ENCODE measurements at places on chromosomes 11 and 22. TPM values are rescaled to one million over a fixed set of nuclear protein-coding genes. Genes with fewer than 3 reads are reported as not detected.

Gene GAL
- not detected for total RNA-seq

Gene YPEL1
- 17.3 TPM for total RNA-seq

Gene MCAM
- 6.5 TPM for total RNA-seq

Gene MS4A4A
- total RNA-seq, result not detected

Gene POLR3H
- 20.5 TPM for total RNA-seq

Gene MUC6
- total RNA-seq, result not detected

Gene CDON
- 1.7 TPM for total RNA-seq

Gene BACE1
- total RNA-seq, result 0.75 TPM

DNA sequence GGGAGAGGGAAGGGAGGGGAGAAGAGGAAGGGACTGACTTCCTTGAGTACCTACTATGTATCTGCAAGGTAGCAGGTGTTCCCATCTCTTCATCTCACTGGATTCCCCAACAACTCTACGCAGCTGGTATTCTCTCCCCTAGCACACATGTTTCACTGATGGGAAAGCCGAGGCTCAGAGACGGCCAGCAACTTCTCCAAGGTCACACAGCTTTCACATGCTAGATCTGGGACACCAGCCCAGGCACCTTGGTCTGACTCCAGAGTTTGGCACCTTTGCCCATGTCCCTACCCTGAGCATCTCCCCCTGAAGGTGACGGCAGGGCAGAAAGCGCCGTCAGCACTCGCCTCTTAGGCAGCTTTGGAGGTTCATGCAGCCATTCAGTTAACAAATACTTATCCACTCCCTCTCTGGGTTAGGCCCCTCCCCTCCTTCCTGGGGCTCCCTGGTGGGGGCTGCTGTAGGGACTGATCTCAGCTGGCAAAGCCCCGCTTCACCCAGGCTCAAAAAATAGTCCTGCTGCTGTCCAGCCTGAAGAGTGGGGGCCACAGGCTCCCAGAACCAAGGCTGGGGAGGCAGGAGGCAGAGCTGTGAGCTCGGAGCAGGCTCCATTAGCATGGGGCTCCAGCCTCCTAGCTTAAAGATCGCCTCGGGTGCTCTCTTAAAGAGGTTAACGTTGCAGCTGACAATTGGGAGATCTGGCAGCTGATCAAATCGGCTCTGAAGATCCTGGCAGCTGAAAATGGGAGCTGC is 79.4 kb downstream of the IGLL1 start:
- DNase-seq, result no peak

GRCh38 chr11:61728066-61728939 is 24.1 kb upstream of the MYRF start:
- DNase-seq, result no peak

DNA sequence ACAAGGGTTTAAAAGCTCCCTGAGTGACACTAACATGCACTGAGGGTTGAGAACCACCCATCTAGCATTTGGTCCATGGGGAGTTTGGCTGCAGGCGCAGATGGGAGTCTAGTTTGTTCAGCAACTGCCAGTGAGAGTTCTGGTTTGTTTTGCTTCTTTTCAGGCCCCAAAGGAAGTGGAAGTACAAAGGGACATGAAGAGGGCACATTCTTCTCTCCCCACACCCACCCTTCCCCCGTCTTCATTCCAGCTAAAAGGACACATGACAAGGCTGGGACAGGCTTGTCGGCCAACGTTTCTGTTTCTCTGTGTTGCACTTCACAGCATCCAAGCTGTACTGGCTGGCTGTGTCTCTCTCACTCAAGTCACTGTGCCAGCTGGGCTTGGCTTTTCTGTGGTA is 8.2 kb upstream of the ENDOD1 start:
- no peak for DNase-seq

DNA sequence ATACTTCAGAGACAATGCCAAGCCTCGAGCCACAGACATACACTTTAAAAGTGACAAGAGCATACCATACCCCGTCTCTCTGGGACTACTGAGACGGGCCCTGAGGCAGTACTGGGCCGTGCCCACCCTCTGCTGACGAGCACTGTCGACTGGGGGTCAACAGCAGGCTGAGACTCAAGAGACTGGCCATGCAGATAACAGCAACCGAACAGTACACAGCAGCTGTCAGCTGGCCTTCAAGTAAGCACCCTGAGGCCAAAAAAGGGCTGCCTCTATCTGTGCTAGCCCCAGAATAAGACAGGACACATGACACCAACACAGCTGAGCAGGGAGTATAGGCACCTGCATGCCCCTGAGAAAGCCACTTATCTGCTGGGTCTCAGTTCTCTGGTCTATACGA is 18.9 kb upstream of the TMEM121B start:
- DNase-seq, result no peak

- DNase-seq, result no peak
Measured at GRCh38 chr11:60130496-60130895, 42.0 kb downstream of the MS4A2 start.

DNA sequence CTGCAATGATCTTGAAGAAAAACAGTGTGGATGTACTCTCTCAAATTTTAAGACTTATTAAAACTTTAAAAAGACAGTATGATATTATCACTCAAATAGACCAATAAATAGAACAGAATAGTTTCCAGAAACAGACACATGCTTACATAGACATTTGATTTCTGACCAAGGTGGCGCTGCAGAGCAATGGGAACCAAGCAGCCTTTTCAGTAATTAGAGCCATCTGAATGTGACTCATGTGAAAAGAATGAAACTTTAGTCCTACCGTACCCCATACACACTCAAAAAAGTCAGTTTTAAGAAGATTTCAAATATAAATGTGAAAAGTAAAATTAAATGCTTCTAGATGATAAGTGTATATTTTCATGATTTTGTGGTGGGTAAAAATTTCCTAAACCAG is 74.2 kb upstream of the MS4A8 start:
- DNase-seq, result no peak

DNA sequence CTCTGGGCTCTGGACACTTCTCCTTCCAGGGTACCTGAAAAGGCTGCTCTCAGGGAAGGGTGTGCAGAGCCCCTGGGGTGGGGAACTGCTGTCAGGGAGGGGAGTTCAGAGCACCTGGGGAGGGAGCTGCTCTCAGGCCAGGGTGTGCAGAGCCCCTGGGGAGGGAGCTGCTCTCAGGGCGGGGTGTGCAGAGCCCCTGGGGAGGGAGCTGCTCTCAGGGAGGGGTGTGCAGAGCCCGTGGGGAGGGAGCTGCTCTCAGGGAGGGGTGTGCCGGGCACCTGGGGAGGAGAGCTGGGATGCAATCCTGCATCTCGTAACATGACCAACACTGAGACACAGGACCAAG is 764.2 kb downstream of the BRD1 start:
- DNase-seq, result no peak

DNA sequence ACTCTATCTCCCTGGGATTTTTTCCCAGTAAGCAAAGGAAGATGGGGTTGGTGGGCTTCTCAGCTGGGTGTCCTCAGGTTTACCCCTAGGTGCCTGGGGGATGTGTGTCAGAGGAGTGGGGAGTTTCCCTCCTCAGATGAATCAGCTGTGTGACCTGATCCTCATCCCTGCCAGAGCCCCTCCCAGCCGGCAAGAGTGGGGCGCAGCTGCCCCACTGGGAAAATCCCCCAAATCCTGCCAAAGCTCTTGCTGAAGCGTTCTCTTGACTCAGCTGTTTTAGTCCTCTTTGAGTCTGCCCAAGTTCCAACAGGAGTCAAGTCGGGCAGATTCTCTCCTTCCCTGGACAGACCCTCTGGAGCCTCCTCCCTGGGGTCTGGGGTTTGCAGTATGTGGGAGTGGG is 6.0 kb downstream of the C11orf68 start:
- DNase-seq, result no peak

- no peak for DNase-seq
Measured at GRCh38 chr22:21100149-21101032, 54.6 kb downstream of the LRRC74B start.

GRCh38 chr11:19525276-19525675 is 187.4 kb upstream of the NAV2 start:
- DNase-seq, result no peak

- no peak for DNase-seq
Measured at GRCh38 chr11:40271361-40271760, 1188.1 kb downstream of the LRRC4C start.

DNA sequence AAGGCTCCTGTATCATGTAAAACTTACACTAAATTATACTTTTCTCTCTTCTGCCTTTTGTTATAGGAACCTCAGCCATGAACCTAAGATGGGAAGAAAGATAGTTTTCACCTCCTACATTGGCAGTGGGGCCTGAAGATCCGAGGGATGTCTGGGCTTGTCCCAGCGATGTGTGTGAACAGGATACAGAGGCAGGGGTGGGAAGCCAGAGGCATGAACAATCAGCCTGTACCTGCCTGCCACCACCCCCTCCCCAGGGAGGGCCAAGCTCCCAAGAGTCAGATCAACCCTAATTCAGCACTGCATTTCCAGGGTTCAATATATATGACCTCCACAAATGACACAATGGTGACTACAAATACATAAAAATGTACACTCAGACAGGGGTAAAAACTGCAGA is 9.4 kb downstream of the KIAA0930 start:
- DNase-seq, result no peak

GRCh38 chr22:37999236-37999635 is 14.9 kb upstream of the SOX10 start:
- no peak for DNase-seq

DNA sequence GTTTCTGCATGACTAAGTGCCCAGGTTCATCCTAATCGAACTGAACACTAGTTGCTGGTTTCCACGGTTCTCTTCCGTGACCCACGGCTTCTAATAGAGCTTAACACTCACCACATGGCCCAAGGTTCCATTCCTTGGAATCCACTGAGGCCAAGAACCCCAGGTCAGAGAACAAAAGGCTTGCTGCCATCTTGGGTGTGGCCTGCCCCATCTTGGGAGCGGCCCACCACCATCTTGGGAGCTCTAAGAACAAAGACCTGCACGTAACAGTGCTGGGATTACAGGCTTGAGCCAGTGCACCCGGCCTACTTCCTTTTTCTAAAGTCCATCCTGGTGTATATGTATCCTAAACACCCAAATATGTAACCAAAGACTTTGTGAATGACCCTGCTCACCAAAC is 68.8 kb downstream of the SLC35F2 start:
- no peak for DNase-seq

GRCh38 chr22:30822216-30823014 is 127.7 kb downstream of the OSBP2 start:
- DNase-seq, result no peak

- DNase-seq, result no peak
Measured at GRCh38 chr11:82765466-82766034, 31.9 kb upstream of the FAM181B start.

DNA sequence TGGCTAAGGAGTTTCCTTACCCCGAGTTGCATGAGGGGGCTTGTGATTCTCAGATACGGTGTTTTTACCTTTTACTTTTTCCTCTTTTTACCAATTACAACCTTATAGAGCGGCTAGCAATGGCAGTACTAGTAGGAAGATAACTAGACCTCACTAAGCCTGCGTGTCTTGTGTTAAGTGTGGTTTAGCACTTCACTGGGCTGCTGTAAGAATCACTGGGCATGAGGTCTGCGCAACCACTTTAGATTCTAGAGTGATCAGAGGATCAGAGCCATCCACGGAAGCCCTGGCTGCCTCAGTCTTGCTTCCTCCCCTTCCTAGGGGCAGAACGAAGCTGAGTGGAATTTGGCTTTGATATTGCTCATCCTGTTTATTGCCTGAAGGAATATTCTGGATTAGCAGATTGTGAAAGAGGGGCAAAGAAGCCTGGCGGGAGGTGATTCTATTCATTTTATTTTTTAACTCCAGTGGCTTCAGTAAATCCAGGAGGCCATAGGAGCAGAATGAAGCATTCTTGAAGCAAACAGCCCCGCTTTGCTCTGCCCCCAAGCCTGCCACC is 88.5 kb downstream of the GRAMD1B start:
- no peak for DNase-seq

GRCh38 chr22:47996446-47996857 is 1234.0 kb downstream of the TBC1D22A start:
- DNase-seq, result no peak

DNA sequence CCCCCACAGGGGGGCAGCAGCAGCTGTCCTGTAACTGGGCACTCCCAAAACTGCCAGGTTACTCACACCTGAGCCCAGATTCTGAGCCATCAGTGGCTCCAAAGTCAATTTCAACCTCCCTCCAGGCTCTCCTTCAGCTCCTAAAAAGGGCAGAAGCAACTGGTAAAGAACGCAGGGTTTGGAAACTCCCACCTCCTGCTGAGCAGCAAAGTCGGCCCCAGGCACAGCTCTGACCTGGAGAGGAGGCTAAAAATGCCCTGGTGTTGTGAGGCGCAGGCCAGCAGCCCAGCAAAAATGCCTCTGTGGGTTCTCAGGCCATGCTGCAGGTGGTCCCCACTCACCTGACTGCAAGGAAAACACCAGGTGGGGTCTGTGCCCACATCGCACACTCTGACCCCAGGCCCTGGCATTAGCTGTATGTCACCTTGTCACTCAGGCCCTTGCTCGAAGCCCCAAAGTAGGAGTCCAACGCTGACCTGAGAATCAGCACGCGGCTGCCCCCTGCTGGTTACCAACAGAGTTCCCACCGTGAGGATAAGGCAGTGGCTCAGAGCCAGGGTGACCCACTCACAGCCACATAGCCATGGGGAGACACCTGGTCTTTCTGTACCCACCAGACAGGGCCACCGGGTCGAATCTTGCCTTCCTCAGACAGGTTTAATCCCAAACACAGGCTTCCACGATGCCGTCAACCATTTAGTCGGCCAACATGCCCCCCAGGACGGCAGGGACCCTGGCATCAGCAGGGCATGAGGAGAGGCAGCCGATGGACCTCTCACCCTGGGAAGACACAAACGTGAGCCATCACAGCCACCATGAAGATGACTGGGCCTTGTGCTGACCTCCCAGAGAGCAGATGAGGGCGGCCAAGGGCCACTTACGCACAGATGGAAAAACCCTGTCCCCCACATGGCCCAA is 11.1 kb downstream of the POLR3H start:
- DNase-seq, result peak; percentile 79

GRCh38 chr11:99489581-99489980 is 468.8 kb downstream of the CNTN5 start:
- DNase-seq, result no peak

- no peak for DNase-seq
Measured at GRCh38 chr22:49295465-49295743, 532.3 kb downstream of the BRD1 start.

- no peak for DNase-seq
Measured at GRCh38 chr11:107184986-107185385, 166.7 kb upstream of the GUCY1A2 start.

DNA sequence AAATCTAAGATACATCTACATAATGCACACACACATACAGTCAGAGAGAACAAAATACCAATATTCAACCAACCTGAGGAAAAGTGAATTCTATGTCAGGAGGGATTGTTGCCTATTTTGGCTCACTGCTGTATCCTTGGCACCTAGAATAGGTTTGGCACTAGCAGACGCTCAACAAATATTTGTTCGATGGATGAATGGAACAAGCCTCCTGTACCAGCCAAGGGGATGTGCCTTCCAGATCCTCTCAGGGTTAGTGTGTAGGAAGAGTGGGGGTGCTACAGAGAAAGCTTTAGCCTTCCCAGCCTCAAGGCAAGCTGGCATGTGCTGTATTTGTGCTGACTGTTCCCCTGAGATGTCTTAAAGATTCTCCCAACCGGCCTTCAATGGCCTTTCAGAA is 23.3 kb upstream of the POU2AF1 start:
- DNase-seq, result no peak

DNA sequence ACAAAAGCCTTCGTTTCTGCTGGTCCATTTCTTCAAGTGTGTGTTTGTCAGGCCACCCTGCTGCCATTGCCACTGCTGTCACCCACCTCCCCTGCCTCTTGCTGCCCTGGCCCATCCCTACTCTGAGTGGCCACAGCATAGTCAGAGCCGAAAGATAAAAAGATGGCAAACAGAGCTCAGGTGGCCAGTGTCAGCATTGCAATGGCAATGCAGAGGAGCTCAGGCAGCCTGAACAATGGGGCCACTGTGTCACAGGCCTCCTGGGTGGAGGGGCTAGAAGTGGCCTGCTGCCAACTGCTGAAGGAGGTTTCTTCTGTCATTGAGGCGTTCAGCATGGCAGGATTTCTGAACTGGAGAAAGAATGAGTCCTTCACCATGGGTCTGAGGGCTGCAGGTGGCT is 137.1 kb downstream of the CSNK2A3 start:
- no peak for DNase-seq

All from activated CD4-positive, alpha-beta memory T cell treated with anti-CD3 and anti-CD28 coated beads, Interleukin-2, amount 10 ng/mL, durations not matched to agents 7 days and 5 days (primary cell).